ENCODE measurements at places on chromosomes 6 and 20.

DNA sequence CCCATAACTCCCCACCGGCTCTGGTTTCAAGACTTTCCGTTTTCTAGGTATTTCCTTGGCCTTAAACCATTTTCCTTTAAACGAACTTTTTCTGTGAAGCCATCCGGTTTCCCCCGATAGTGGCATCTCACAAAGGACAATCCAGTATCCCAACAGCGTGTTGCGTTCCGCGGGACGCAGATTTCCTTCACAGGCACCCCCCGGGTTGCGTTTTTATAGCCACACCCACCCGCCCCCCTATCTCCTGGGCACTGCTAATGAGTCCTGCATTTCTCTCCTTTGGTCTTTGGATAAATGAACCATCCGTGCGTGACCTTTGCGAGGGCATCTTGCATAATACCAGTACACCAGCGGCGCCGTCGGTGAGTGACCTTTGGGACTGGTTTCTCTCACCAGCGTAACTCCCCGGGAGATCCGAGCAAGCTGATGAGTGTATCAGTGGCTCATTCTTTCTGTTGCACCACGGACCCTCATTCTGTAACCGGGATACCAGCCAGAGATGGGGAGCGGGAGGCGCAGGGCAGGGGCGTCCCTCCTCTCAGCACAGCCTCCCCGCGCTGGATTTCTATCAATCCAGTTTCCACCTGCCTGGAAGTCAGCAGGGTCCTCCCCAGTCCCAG lies 586 bp upstream of the NQO2 start:
- no peak for DNase-seq

- DNase-seq, result no peak
Measured at GRCh38 chr6:83117802-83118201, 50.3 kb downstream of the DOP1A start.

DNA sequence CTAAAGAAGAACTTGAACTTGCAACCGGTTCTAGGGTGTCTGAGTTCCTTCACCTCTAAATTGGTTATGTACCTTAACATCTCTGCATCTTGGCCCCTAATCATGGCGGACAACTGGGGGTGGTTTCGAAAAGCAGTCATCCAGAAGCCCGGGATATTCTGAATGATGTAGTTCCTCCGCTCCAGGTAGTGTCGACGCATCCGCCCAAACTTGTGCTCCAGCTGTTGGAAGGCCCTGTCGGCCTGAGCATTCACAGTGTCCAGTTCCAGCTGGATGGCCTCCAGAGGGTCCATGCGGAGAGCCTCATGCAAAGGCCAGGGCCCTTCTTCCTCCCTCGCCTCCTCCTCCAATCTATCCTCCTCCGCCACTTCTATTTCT lies 887 bp downstream of the TSPYL1 start:
- no peak for DNase-seq

DNA sequence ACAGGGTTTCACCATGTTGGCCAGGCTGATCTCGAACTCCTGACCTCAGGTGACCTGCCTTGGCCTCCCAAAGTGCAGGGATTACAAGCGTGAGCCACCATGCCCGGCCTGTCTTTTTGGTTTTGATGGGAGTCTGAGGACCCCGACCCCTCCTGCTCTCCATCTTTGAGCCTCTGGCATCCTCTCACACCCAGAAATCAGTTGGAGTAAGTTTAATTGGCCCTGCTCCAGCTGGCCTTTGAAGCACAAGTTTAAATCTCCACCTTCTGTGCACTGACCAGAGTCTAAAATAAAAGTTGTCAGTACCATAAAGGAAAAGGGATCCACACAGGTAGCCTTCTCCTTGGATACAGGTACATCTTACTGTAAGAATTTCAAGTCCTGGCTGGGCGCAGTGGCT lies 15.9 kb upstream of the C20orf144 start:
- no peak for DNase-seq

DNA sequence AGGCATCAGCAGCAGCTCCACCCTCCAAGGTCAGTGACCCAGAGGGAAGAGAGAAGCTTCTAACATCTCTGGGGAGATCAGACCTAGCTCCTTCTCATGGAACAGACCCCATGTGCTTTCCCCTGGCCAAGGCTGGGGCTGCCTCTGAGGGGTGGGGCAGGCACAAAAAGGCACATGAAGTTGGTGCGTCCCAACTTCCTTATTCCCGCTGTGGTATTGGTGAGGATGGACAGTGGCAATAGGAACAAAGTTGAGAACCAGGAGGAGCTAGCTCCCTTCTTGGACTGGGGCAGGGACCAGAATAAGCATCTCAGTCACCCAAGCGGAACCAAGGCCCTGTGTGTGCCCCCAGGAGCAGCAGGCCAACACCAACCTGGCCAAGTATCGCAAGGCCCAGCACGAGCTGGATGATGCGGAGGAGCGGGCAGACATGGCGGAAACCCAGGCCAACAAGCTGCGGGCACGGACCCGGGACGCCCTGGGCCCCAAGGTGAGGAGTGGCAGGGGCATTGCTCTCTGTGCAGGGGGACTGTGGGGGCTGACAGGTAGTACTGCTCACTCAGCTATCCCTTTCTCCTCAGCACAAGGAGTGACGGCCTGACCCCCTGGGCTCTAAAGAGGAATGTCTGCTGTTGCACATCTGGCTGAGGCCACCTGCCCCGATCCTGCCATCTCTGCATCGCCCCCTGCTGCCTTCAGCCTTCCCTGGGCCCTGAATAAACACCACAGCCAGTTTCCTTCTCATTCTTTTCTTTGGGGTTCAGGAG lies 46.1 kb downstream of the MYH7B start:
- no peak for DNase-seq

DNA sequence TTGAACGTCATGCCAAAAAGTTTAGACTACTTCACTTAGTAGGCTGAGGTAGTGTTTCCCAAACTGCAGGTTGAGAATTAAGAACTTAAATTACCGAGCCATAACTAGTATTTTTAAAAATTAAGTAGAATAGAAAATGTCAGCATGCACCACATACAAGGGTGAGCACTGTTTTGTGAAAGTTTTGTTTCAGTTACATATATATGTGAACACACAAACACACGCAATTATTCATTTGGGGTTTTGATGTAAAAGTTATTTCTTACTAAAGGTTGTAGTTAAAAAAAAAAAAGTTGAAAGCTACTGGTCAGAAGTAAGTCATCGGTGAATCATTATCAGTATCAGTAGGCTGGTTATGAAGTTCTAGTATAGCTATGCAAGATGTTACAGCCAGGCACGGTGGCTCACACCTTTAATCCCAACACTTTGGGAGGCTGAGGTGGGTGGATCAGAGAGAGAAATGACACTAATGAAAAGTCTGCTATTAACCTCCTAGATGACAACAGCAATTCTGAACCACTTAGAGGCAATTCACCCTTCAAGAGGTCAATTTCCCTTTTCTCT lies 24.1 kb downstream of the FASTKD5 start:
- DNase-seq, result no peak

DNA sequence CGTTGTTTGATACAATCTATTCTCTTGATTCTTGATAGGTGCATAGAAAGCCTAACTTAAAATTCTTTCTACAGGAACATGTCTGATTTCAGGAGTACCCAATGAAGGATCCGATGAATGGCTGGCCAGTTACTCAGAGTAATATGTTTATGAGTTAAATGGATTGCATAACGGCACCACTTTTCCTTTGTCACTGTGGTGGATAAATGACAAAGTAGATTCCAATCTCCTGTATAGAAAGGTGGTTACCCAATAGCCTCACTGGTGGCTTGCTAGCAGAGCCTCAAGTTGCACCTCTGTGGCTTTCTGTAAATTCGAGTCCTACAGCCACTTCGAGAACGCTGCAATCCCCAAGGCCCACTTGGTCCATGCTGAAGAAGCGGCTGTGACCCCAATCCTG lies 28.4 kb downstream of the LHFPL5 start:
- no peak for DNase-seq

DNA sequence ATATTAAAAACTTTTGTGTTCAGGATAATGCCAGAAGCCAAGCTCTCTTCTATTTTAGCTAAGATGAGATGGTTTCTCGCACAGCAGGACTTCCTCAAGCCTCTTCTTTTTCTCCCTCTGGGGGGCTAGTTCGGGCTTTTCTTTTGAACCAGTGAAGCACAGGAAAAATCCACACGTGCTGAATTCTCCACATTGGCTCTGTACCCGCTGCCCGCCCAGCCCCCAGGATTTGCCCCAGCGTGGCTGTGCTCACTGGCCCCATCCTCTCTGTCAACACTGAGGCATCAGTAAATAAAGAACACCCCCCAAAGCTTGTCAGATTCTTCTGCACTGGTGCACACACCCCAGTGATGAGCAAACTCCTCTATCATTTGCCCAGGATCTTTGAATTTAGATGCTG lies 232.8 kb downstream of the ZNF217 start:
- no peak for DNase-seq

- no peak for DNase-seq
Measured at GRCh38 chr6:81148751-81149150, 603.7 kb downstream of the TENT5A start.

DNA sequence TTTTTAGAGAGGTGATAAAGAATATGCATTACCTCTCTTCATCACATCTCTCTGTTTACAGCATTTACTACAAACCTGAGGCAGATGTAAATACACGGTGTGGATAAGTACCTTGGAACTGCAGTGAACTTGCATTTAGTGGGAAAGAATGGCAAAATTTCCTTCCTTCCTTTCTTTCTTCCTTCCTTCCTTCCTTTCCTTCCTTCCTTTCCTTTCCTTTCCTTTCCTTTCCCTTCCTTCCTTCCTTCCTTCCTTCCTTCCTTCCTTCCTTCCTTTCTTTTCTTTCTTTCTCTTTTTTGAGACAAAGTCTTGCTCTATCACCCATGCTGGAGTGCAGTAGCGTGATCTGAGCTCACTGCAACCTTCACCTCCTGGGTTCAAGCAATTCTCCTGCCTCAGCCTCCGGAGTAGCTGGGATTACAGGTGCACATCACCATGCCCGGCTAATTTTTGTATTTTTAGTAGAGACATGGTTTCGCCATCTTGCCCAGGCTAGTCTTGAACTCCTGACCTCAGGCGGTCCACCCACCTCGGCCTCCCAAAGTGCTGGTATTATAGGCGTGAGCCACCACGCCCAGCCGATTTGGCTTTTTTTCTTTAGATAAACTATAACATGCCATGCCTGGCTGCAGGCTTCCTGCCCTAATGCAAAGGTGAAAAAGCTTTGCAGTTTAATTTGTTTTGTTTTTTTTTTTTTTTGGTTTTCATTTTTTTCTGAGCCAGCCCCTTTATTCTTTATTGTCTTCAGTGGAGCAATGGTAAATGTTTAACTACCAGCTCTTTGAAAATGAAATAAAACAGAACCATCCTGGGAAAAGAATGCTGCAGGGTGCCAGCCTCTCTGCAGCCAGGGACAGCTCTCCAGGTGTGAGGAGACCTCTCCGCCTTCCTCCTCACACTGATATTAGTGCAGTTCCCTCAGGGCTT lies 64.2 kb upstream of the NEDD9 start:
- no peak for DNase-seq

- no peak for DNase-seq
Measured at GRCh38 chr6:73728548-73729205, 32.7 kb downstream of the CD109 start.

GRCh38 chr6:56753811-56754210 lies 111.1 kb upstream of the DST start:
- DNase-seq, result no peak

DNA sequence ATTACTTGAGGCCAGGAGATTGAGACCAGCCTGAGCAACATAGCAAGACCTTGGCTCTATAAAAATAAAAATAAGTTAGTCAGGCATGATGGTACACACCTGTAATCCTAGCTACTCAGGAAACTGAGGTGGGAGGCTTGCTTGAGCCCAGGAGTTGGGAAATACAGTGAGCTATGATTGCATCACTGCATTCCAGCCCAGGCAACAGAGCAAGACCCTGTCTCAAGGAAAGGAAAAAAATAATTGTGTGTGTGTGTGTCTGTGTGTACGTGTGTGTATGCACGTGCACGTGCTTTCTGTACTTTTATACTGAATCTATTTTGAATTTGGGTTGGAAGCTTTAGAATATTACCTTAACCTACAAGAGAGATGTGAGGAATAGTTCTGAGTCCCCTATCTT lies 58.9 kb downstream of the KIZ start:
- no peak for DNase-seq

DNA sequence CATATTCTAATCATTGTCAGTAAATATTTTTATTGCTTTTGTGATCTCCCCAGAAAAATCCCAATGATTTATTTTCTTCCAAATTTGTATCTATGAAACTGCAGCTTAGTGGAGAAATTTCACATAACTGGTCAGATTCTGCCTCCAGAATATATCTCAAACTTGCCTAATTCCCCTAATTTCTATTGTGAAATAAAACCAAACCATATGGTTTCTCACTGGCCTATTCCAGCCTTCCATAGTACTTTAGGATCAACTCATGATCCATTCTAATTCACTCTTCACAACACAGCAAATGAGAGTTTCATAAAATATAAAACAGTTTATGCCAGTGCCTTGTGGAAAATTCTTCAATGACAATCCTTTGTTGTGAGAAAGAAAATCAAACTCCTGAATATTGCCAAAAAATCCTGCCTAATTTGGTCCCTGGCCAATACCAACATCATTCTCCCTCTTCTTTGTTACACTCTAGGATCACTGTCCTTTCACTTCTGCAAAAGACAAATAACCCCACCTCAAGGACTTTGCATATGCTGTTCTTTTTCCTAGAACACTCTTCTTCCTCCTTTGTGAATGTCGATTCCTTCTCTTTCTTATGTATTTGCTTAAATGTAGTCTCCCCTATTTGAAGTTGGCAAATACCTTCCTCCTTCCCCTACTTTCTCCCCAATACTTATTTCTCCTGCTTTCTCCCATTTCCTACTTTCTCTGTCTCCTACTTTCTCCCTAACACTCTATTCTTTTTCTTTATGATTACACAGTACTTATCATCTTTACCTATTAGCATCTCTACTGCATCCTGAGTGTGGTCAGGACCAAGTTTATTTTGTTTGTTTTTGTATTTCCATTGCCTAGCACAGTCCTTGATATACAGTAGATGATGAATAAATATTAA lies 587.5 kb downstream of the RFPL4B start:
- no peak for DNase-seq

- DNase-seq, result no peak
Measured at GRCh38 chr20:15930311-15931305, 642.6 kb downstream of the KIF16B start.

GRCh38 chr6:91273729-91274128 lies 686.9 kb upstream of the MAP3K7 start:
- no peak for DNase-seq

- no peak for DNase-seq
Measured at GRCh38 chr6:12421596-12421995, 131.4 kb downstream of the EDN1 start.
